CD4-positive, alpha-beta T cell treated with Interleukin-6 at 100 ng/mL for 8 hours (primary cell): ENCODE measurements at places on chromosomes 1 and 21.
A peak's percentile ranks its signal among the peaks of the same experiment; 100 is the strongest.

DNA sequence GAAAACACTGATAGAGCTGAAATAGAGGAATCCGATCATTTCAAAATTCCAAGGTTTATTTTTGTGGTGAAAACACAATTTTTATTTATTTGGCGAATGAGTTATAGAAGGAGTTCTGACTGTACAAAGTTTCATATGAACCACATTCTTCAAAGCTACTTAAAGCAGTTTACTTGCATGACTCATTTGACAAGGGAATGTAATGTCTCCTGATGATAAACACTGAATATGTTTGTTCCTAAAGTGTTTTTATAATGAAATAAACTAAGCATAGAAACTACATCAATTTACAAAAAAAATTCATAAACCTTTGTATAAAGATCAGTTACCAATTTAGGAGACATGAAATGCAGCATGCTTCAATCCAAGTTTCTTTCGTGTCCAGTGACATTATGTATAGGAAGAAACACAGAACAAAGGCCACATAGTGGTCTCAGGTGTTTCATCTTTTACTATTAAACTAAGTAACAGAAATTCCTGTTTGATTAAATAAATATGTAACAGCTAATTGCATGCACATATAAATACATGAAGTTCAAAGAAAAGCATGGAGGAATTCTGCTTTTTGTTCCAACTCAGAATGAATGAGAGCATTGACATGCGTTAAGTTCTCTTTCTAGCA, 2.5 kb downstream of the PRKACB start:
- DNase-seq, result no peak

DNA sequence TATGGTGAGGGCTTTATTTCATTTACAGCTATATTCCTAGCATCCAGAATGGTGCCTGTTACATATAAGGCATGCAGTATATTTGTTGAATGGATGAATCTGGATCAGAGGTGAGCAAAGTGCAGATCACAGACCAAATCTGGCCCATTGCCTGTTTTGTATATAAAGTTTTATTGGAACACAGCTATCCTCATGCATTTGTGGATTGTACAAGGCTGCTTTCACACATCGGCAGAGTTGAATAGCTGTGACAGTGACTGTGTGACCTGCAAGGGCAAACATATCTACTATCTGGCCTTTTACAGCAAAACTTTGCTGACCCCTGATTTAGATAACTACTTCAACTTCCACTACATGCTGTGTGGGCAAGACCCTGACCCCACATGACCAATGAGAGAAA, 54.0 kb upstream of the MRPS6 start:
- no peak for DNase-seq

GRCh38 chr1:176466514-176466913, 3.5 kb downstream of the PAPPA2 start:
- no peak for DNase-seq

GRCh38 chr21:42237577-42237976, 18.6 kb downstream of the ABCG1 start:
- peak; percentile 47 for DNase-seq

- DNase-seq, result no peak
Observed at GRCh38 chr1:235972311-235972689, 92.6 kb downstream of the NID1 start.

GRCh38 chr1:30512914-30513265, 210.5 kb downstream of the MATN1 start:
- no peak for DNase-seq

- DNase-seq, result no peak
Observed at GRCh38 chr1:43691871-43692815, 15.2 kb upstream of the ST3GAL3 start.

DNA sequence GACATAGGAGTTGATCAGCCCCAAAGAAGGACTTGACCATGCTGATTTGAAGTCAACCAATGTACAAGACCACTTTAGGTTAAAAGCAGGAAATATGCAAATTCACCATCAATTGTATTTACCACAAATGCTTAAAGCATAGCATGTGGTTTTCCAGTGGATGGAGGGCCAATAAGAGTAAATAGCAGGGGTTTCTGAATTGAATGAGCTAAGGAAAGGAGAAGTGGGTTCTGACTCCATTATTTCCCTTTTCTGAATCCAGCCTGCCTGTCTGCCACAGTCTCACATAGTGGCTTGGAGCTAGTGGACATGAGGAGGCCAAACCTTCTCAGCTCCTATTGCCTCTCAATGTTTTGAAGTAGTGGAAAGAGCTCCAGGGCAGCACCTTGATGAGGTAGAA, 7.2 kb upstream of the TNFSF18 start:
- no peak for DNase-seq

DNA sequence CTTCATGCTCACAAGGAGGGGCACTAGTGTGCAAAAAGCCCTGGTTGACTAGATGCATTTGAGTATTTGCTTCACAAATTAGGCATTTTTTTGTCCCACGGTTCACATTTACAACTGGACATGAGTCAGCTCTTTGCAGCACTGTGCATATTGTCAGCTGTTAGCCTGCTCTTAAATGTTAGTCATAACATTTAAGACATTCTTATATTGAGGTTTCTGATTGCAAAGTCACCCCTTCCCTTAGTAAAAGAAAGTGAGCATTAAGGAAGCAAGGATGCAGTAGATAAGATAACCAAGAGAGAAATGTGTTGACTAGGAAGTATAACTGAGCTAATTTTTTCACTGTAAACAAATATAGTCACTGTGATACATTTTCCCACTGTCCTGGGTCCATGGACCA, 132.6 kb upstream of the CTTNBP2NL start:
- DNase-seq, result no peak

DNA sequence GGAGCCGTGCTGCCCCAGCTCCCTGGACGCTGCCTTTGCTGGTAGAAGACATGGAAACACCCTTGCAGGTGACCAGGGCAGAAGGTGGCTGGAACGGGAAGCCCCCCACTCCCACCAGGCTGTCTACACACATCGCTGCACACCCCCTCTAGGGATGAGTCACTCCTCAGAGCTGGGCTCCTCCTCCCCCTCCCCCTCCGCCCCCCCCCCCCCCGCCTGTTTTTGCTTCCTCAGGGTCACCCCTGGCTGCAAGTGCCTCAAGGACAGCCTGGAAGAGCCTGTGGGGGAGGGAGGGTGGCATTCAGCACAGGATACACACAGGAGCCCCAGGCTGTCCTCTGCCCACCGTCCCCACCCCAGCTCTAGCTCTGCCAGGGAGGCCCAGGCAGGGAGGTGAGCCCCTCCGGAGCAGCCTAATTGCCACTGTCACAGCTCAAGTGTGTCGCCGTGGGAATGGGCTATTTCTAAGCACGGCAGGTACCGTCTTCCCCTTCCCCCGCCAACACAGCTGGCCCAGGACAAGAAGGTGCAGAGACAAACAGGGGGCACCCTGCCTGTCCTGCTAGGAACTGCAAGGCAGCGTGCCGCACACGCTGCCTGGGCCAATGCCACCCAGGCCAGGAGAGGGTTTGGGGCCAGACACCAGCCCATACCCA, 2.5 kb downstream of the FNDC10 start:
- DNase-seq, result no peak
